ENCODE measurements at places on chromosomes 1 and 21.

GRCh38 chr1:15657021-15657420 is 27.1 kb upstream of the PLEKHM2 start:
- DNase-seq: no peak

- no peak for DNase-seq
Observed at GRCh38 chr1:171433451-171433850, 51.9 kb upstream of the PRRC2C start.

DNA sequence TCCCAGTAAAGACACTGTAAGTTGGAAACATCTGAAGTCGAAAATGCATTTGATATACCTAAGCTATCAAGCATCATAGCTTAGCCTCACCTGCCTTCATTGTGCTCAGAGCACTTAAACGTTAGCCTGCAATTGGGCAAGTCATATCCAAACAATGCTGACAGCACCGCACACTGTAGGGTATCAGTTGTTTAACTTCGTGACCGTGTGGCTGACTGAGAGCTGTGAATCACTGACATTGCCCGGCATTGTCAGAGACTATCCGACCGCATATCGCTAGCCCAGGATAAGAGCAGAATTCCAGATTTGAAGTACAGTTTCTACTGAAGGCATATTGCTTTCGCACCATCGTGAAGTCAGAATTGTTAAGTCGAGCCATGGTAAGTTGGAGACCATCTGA is 41.5 kb downstream of the GALNT2 start:
- DNase-seq: no peak

DNA sequence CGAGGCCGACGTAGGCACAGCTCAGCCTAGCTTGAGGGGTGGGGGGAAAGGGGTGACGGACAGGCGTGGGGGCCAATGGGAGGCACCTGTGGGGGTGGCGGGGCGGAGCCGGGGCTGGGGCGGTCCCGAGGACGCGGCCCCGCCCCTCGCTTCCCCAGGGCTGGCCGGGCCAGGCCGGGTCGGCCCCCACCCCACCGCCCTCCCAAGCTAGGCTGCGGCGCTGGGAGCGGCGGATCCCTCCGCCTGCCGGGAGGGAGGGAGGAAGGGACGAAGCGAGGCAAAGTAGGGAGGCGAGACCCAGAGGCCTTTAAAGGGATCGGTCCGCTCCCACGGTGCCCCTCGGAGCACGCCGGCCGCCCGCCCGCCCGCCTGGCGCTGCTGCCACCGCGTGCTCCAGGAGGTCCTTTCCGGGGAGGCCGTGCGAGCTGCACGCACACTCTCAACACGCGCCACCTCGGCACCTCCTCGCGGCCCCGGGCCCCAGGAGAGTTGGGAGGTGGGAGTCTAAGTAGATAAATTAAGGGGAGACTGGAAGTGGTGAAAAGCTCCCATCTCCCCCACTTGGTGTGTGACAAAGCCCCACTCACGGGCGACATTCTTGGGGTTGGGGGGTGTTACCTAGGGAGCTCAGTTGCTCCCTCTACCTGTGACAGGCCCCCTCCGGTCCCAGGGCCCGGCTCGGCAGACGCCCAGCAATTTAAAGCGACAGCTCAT is 375 bp upstream of the MEF2D start:
- peak; percentile 80 for DNase-seq

GRCh38 chr1:236066828-236067386 is 2.0 kb upstream of the NID1 start:
- DNase-seq: no peak

DNA sequence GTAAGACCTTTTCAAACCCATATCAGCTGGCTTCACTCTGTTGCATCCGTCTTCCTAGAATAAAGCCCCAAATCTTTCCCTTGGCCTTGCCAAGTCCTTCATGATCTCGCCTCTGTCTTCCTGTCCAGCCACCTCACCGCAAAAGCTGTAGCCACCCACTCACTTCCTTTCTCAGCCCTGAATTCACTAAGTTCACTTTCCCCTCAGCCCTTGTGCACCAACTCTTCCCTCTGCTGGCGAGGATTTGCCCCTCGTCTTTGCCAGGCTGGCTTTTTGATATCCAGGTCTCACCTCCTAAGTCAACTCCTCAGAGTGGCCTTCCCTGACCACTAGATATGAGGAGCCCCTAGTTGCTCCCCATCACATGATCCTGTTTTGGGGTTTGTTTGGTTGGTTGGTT is 3.9 kb upstream of the COL16A1 start:
- DNase-seq: no peak

GRCh38 chr21:17783481-17784179 is 35.5 kb downstream of the C21orf91 start:
- DNase-seq: no peak

DNA sequence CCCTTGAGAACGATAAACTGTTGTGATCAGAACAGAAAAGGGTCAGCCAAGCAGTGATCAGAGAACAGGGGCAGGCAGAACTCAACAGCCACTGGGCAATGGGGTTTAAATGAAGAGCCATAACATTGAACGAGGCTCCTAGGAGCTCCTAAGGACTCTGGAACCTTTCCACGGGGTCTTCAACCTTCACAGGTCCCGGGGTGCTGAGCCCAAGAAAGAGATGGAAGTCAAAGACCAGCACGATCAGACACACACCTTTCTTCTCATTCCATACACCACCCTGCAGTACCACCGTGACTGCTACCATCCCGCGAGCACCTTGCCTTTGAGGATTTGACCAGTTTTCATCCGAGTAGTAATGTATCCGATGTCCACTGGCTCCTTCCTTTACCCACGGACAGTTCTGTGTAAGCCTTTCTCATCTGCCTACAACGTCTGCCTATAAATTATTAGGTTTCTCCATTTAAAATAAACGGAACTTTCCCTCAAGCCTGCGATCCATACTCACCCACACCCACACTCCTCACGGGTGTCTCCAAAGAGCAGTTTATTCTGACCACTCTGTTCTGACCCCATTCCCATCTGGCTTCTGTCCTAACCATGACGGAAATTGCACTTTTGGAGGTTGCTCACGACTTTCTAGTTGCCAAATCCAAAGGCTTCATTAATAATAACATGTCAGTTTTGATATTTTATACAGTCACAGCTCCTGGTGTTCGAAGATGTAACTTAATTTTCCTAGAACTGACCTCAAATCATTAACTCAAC is 16.8 kb upstream of the HHAT start:
- no peak for DNase-seq

- DNase-seq: no peak
Observed at GRCh38 chr21:20377250-20377649, 621.0 kb upstream of the NCAM2 start.

- DNase-seq: no peak
Observed at GRCh38 chr1:204498981-204499380, 4.4 kb upstream of the PIK3C2B start.

GRCh38 chr21:30354308-30355005 is 6.1 kb upstream of the KRTAP23-1 start:
- no peak for DNase-seq

DNA sequence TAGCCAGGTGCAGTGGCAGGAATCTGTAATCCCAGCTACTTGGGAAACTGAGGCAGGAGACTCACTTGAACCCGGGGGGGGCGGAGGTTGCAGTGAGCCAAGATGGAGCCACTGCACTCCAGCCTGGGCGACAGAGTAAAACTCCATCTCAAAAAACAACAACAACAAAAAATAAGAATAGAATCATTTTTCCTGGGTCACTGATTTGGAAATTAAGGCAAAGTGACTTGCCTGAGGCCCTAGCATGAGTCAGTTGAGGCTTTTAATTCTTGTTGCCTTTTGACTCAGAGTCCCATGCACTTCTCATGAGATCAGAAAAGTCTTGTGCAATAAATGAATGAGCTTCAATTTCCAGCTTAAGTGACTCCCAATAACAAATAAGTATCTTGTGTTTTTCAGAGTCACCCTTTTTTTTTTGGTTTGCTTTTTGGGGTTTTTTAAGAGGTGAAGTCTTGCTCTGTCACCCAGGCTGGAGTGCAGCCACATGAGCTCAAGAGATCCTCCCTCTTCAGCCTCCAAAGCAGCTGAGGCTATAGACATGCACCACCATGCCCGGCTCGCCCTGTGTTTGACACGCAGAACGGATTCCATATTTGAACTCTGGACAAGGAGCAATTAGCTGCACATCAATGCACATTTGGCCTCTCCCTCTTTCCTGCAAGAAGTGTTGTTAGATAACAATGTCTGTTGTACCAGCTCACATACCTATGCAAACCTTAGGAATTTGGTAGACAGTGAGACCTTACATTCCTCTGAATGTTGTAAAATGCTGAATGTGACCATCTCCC is 3.4 kb upstream of the PLEKHM2 start:
- peak; percentile 20 for DNase-seq

GRCh38 chr21:36606983-36607325 is 92.0 kb upstream of the SIM2 start:
- DNase-seq: no peak

DNA sequence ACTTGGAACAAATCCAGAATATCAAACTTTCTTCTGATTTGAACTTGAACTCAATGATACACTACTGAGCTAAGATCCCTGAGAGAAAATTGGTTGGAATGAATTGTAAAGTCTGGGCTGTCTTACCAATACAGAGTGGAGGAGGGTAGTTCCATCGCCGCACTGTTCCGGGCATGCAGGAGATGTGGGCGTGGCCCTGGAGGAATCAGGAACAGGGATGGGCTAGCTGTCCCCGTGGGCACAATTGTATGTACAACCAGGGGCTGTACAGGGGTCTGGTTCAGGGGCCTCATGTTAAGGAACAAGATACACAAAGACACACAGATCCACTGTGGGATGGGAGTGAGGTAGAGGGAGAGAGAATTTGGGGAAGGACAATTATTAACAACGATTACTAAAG is 144.3 kb downstream of the ZSCAN20 start:
- no peak for DNase-seq

DNA sequence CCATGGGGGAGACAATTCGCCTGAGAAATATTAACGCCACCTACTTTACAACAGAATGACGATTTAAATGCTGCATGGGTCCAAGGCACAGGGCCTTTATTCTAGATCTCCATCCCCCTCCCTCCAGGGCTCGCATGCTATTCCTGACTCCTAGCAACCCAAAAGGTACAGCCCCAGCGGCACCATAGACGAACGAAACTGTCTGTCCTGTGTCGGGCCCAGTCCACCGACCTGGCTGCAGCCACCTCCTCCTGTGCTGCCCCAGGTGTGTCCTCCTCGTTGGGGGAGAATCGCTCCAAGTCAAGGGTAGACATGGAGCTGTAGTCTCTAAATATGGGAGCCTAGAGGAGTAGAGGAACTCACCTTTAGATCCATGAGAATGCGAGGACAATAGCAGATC is 196.5 kb downstream of the TOMM20 start:
- no peak for DNase-seq

GRCh38 chr1:110671361-110671760 is 3.4 kb downstream of the KCNA3 start:
- no peak for DNase-seq

- DNase-seq: no peak
Observed at GRCh38 chr1:245512980-245513578, 358.3 kb downstream of the KIF26B start.

DNA sequence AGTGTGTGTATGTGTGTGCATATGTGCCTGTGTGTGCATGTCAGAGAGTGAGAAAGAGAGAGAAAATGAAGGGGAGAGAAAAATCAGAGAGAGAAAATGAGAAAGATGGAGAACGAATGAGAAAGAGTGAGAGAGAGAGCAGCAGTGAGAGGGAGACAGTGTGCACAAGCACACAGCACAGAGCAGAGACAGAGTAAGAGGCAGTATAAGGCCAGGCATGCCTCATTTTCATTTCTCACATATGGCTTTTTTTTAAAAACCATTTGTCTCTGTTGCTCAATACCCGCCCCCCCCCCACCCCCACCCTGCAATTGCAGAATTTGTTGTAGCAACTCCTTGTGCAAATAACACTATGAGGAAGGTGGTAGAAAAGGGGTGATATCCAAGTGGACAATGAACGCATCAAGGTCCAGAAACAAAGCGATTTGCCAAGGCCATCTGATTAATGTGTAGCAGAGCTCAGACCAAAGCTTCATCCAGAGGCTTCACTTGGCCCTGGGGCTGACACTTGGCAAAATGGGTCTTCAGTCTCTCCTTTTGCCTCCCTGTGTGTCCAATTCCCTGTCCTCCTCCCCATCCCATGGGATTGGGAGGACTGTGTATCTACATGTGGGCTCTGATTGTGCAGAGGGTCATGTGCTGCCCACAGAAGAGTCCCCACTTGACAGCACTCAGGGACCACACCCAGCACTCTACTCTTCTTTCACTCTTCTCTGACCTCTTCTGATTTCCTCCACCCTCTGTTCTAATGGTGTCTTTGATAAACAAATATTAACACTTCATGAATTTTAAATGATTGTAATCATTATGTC is 38.9 kb upstream of the HSD3B1 start:
- DNase-seq: peak; percentile 66

DNA sequence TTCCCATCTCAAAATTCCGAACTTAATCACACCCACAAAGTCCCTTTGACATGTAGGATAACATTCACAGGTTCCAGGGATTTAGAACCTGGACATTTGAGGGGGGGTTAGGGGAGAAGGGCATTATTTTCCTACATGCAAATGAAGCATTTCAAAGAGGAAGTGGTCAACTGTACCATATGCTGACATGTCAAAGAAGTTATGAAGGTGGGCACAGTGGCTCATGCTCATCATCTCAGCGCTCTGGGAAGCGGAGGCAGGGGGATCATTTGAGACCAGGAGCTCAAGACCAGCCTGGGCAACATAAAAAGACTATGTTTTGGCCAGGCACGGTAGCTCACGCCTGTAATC is 35.7 kb downstream of the PTP4A2 start:
- no peak for DNase-seq
